ENCODE measurements at places on chromosomes 12 and 14. TPM values are rescaled to one million over a fixed set of nuclear protein-coding genes. Genes with fewer than 3 reads are reported as not detected.

ATF1 gene
- 22.1 TPM for total RNA-seq

EML1 gene
- 39.5 TPM for total RNA-seq

NR1H4 gene
- total RNA-seq: not detected

KLRC3 gene
- total RNA-seq: not detected

IFNG gene
- total RNA-seq: not detected

CLEC4C gene
- total RNA-seq: not detected

CARMIL3 gene
- 0.08 TPM for total RNA-seq

SLC8A3 gene
- 0.16 TPM for total RNA-seq

COX8C gene
- 0.94 TPM for total RNA-seq

PRPF40B gene
- 19.1 TPM for total RNA-seq

CEP170B gene
- total RNA-seq: 9.5 TPM

EFCAB11 gene
- 3.3 TPM for total RNA-seq

CPSF2 gene
- 35.3 TPM for total RNA-seq

MMP19 gene
- total RNA-seq: 3.4 TPM

NGB gene
- not detected for total RNA-seq

POP5 gene
- total RNA-seq: 40.9 TPM

GSG1 gene
- total RNA-seq: not detected

NINJ2 gene
- 12.6 TPM for total RNA-seq

PTPN6 gene
- 7.2 TPM for total RNA-seq

KLRC2 gene
- not detected for total RNA-seq

TCL1B gene
- not detected for total RNA-seq

IFNG-AS1 gene
- total RNA-seq: not detected

HOXC4 gene
- total RNA-seq: not detected
